Effector CD4-positive, alpha-beta T cell (primary cell): ENCODE measurements at places on chromosomes 12 and 14.

DNA sequence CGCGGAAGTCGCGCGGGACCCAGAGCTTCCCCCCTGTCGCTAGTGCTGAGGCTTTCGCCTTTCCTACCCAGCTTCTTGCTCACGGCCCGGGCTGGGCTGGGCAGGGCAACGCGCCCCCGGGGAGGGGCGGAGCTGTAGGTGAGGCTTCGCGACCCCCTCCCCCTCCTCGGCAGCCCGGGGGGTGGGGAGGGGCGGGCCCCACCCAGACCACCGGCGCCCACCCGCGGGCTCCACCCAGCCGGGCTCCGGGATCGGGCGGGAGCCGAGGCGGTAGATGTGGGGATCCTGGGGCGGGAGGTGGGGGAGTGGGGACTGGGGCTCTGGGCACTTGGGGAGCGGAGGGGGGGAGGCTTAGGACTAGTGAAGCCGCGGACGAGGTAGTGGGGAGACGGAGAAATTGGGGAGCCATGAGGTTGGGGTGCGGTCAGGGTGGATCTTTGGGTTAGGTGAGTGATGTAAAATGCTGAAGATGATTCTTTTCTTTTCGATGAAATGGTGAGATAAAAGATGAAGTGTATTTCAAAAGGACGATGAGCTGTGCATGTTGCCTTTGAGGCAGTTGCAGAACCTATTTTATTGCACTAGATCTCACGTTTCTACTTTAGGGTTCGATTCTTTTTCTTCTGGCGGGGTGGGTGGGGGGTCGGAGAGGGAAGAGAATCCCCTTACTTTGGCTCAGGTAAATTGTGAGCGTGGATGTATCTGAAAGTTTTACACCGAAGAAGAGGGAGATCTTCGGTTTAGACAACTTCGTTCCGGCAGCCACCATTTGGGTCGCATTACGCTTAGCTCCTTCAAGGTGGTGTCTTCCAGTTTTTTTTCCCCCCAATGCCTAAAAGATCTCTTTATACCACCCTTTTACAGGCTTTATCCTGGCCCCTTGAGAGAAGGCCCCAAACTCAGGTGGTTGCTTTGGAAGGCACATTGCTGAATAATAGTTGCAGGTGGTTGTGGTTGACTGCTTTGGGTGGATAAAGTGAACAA lies 619 bp downstream of the ERC1 start:
- DNase-seq = no peak

DNA sequence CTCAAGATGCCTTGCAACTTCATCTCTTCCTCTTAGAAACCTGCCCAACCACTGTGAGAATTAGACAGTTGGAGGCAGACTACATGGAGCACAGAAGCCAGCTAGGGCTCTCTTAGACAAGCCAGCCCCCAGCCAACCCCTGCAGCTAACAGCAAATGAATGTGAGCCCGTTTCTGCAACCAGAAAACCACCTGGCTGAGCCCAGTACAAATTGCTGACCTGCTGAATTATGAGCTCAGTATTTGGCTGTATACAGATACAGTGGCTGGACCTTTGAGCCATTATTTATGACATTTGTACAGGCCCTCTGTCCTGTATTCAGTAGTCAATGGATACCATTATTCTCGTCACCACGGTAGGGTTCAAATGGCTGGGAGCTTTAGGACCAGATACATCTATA lies 112.9 kb downstream of the TBX5 start:
- DNase-seq = no peak

DNA sequence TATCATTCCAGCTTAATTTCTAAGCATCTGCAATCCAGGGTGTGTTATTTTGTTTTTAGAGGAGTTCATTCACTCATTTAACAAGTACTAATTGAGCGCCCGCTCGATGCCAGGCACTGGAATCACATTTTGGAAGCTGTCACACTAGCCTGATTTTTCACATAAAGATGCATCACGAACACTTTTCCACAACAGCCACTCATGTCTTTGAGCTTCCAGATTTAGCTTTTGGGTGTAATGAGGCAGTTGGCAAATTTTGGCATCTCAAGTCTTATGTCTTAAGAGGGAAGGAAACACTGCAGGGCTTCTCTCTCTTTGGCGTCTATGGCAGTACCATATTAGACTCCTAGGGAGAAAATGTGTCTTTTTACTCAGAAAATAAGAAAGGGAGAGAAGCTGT lies 14.0 kb downstream of the NRXN3 start:
- no peak for DNase-seq

DNA sequence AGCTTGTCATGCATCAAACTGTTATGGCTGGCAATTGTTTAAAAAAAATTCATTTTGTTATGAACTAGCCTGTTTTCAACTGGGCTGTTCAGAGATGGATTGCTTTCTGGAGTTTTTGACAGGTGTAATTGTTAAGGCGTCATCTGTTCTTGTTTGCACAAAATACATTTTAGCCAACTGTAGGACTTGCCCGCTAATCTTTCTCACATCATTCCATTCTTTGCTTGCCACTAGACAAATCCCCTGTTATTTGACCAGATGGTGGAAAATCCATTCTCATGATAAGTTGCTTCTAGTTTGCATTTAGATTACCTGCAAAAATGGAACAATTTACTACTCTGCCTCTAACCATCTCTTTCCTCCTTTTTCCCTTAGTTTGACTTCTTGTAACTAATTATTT lies 114.3 kb downstream of the NPAS3 start:
- no peak for DNase-seq

GRCh38 chr14:55715889-55716288 lies 135.9 kb downstream of the KTN1 start:
- DNase-seq = no peak

DNA sequence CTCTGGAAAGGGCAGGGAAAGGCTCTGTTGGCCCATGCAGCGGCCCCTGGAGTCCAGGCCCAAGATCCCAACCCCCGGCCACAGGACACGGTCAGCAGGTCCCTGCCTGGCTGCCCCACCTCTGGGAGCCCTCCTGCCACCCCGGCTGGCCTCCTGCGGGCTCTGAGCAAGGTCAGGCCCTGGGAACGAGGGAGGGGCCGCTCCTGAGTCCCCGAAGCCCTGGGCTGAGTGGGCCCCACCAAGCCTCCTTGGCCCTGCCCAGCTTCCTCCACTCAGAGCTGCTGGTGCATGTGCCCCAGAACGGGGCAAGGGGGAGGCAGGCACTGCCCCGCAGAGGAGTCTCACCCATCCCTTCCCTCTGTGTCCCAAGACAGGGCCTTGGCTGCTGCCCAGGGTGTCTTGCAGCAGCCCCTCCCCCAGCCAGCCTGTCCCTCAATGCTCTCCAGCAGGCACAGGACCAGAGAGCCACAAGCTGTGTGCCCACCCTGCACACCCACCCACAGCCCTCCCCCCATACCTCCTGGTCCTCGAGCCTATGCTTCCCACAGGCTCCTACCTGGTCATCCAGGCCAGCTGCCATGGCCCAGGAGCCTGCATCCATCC lies 7.4 kb upstream of the C14orf180 start:
- no peak for DNase-seq

DNA sequence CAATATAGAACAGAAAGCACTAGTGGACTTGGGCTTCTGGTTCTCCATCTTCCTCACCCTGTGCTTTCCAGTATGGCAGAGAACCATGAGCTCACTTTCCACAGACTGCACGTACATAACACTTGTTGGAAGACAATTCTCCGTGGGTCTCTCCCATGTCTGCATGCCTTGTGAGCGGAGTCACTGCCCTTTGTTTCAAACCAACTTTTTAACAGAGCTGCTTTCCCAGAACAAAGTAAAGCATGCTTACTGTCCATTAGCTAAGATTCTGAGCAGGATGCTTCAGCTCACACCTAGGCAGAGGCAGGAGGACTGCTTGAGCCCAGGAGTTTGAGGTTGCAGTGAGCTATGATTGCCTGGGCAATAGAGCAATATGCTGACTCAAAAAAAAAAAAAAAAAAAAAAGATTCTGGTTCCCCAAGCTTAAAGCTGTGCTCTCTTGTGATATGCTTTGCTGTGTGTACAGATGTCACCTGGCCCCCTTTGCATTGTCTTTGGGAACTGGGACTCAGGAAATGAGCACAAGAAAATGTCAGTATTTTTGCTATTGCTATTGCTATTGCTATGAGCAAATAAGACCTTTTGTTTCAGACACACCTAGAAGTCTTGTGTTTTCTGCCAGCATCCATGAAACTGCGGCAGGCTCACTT lies 54.6 kb upstream of the PTGR2 start:
- no peak for DNase-seq

- no peak for DNase-seq
These were observed 370.6 kb downstream of the PDZRN4 start for GRCh38 chr12:41558671-41559070.

DNA sequence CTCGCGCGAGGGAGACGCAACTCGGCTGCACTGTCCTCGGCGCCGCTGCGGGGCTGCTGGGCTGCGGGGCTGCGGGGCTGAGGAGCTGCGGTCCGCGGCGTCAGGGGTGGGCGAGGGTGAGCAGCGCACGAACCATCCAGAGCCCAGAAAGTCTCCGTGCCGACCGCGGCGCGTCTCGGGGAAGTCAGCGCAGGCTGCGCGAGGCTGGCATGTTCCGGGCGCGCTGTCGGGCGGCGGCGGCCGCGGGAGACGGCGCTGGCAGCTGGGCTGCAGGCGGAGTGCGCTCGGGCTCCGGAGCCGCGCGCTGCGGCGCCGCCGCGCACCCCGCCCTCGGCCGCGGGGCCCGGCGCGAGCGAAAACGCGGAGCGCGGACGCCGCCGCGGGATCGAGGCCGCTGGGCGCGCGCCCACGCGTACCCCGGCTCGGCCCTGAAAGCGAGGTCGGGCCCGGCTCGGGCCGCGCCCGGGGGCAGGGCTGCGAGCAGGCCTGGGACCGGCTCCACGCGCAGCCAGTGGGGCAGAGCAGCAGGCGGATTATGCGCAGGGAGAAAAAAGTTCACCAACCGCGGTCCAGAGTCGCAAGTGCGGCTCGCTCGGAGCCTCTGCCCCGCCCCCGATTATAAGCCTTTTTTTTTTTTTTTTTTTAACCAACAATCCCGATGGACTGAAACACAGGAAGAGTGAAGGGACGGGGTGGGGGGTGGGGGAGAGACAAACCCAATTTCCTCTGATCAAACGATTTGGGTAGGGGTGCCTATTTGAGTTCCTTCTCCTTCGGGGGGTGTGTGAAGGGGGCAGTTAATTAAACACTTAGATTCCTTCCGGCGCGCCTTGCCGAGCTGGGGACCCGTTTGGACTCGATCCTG lies at the start of gene PRICKLE1:
Gene PRICKLE1, minus strand, starts transcription at position 282 of the 865 bp plus-strand sequence. CDS start 117,230 bp downstream, outside the sequence.
- DNase-seq = no peak

- no peak for DNase-seq
These were observed 367.5 kb downstream of the DAD1 start for GRCh38 chr14:22221508-22221907.

GRCh38 chr14:89013098-89013504 lies 188.7 kb downstream of the TTC8 start:
- no peak for DNase-seq

DNA sequence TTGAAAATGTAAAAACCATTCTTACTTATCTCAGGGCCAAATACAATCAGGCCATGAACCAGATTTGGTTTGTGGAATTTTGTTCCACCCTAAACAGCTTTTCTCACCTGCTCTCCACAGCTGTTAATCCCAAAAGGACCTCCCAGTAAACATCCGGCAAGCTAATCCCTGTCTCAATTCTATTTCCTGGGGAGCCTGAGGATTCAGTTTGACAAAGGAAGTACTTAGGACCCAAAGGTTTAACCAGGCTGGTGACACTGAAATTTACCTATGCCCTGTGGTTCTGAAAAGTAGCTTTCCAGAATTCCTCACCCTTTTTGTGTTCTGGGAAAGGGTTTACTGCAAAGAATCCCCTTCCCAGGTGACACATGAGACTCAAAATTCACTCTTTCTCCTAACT lies 15.0 kb downstream of the CAPZA3 start:
- no peak for DNase-seq

DNA sequence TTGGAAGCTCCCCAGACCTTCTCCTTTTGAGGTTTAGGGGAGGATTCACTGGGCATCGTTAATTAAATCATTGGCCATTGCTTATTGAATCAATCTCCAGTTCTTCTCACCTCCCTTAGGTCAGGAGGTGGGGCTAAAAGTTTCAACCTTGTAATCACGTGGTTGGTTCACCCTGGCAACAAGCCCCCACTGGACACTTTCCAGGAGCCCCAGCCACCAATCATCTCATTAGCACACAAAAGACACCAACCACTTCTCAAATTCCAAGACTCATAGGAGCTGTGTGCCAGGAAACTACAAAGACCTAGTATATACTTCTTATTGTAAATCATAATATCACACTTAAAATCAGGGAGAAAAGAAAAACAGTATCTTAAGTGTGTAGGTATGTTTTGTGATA lies 94.6 kb upstream of the PLEKHA5 start:
- no peak for DNase-seq

- DNase-seq = no peak
These were observed 33.0 kb downstream of the LRCOL1 start for GRCh38 chr12:132577191-132577920.

DNA sequence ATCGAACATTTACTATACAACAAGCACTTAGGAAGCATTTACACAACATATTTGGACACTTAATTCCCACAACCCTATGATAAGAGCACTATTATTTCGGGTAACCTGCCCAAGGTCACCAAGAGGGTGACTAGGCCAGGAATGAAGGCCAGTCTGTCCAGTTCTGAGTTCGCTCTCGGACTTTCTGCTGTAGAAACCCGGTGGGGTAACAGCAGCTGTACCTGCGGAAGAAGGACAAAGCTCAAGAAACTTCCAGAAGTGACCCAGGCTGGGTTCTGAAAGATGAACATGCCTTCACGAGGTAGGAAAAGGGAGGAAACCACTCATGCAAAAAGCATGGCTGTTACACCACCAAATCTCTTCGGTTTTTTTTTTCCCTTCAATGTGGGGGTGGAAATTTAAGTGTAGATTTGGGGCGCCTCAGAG lies 10.8 kb downstream of the PLA2G1B start:
- no peak for DNase-seq

- no peak for DNase-seq
These were observed 16.2 kb upstream of the SMARCC2 start for GRCh38 chr12:56205445-56205844.

DNA sequence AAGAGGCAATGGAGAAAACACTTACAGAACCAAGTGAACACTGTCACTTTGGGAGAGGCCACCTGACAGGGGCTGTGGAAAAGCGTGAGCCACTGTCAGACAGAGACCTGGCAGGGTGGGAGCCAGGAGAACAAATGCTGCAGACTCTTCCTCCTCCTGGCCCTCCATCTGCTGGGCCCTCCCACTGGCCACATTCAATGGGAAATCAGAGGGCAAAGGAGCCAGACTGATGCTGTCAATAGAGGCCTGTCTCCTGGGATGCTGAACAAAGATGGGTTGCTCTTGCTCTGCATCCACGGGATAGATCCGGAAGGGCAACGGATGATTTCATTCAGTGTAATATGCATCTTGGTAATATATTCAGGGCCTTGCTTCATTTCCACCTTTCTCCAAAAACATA lies 44.9 kb upstream of the BCAT1 start:
- DNase-seq = no peak

DNA sequence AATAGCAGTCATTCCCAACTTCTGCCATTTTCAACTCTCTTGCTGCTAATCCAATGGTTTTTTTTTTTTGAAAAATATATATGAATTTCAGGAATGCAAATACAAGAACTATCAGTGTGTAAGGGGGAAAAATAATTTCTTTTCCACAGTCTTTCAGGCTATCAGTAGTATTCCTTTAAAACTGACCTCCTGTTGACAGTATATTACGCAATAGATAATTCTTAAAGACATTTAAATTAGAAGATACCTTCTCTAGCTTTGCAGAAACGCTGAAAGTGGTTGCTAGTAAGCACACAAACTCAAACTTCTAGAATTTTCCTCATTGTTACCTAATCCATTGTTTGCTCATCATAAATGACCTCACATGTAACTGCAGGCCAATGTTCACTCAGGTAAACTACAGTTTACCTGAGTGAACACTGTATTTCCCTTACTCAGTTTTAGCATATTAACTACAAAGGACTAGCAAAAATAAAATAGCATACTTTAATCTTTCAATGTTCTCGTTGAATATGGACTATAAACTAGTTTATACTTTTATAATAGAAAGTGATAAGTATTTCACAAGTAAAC lies at the start of gene C12orf50:
Gene C12orf50, minus strand, starts transcription at position 309 of the 573 bp plus-strand sequence. CDS start 2,439 bp downstream, outside the sequence.
- DNase-seq = no peak
